ENCODE measurements at places on chromosomes 4 and X.

DNA sequence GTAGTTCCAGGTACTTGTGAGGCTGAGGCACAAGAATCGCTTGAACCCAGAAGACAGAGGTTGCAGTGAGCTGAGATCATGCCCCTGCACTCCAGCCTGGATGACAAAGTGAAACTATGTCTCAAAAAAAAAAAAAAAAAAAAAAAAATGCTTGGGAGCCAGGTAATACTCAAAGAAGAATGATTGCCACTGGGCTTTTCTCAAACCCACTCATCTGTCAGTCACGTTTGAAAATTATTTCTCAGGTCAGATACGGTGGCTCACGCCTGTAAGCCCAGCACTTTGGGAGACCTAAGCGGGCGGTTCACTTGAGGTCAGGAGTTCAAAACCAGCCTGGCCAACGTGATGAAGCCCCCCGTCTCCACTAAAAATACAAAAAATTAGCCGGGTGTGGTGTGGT is 155.7 kb downstream of the RELL1 start:
- DNase-seq, result no peak

DNA sequence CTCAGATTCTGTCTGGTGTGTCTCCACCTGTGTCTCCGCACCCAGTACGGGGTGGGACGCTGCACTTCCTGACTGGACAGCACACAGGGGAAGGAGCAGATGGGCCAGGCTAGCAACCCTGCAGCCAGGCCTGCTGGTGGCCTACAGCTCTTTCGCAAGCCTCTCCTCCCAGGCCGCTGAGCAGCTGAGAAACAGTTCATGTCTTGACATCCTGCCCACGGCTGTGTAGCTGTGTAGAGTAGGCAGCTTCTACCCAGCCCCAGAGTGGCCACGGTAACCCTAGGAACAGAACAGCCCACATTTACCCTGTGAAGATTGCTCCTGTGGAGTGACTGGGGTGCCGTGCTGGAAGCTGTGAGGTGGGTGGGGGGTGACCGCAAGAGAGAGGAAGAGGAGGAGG is 38.9 kb downstream of the CCNQ start:
- peak; percentile 39 for DNase-seq

- DNase-seq, result no peak
Observed at GRCh38 chr4:141640696-141641095, 4.3 kb downstream of the IL15 start.

DNA sequence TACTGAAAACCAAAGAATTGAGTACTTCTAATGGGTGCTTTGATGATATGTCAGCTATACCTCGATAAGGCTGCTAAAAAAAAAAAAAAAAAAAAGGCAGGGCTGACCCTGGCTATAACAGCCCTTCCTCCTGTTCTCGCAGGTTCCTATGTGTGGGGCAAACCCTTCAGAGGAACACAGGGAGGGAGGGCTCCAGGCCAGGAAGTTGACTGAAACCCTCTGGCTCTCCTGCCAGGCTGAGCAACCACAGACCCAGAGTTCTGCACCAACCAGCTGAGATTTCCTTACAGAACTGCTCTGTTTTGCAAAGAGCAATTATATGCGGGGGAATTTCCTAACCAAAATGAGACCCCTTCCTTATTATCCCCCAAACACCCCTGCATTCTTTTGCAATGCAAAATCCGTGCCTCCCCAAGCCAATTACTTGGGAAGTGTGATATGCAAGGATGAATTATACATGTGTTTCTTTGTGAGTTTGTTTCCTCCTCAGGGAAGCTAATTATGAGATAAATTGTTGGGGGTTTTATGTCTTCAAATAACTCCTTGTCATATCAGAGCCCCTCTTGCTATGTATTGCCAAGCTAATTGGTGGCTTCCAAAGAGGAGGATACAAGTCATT is 45.6 kb downstream of the PDHA1 start:
- no peak for DNase-seq

GRCh38 chrX:17374619-17375366 is at the start of gene NHS:
TSS of gene NHS (plus strand) at chrX:17375200. CDS start at chrX:17375758, 558 bp downstream.
- no peak for DNase-seq

DNA sequence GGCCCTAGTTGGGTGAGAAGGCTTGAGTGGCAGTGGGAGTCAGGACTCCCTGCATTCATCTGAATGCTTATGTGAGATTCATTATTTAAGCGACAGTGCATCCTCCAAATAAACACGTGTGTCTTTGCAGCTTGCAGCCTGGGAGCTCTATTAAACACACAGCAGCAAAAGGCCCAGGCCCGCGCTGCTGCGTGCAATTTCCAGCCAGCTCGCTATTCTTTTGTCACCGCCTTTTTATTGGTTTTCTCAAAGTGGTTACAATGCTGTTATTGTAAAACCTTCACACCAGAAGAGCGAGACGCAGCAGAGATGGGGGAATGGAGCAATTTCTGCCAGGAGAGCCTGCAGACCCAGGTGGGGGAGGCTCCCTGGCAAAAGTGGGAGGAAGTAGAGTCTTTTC is 252.5 kb downstream of the BCOR start:
- DNase-seq, result no peak

- no peak for DNase-seq
Observed at GRCh38 chrX:68650491-68650890, 3.0 kb downstream of the STARD8 start.

DNA sequence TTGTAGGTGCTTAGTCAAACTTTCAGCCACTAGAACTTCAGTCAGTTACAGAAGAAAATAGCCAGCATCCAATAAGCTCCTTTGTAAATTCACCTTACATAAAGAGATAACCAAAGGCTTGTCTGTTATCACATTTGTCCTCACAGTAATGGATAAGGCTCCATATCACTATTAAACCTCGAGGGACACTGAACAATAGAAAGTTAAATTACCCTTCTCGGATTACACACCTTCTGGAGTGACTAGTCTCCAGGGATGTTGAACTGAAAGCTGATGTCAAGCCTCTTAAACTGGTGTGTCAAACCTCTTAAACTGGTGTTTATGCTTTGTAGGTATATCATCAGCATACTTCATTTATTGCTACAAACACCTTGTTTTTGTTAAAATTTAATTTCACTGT is 639.0 kb downstream of the CENPC start:
- DNase-seq, result no peak

- no peak for DNase-seq
Observed at GRCh38 chr4:54189140-54189539, 40.0 kb upstream of the PDGFRA start.

All from head of caudate nucleus (tissue), 42 donors.